ENCODE measurements at places on chromosomes 2 and 18.

GRCh38 chr2:232361646-232362045 is 16.9 kb upstream of the ALPP start:
- peak; percentile 45 for DNase-seq

- DNase-seq, result no peak
These were observed 304.8 kb downstream of the PDE11A start for GRCh38 chr2:177767768-177768167.

DNA sequence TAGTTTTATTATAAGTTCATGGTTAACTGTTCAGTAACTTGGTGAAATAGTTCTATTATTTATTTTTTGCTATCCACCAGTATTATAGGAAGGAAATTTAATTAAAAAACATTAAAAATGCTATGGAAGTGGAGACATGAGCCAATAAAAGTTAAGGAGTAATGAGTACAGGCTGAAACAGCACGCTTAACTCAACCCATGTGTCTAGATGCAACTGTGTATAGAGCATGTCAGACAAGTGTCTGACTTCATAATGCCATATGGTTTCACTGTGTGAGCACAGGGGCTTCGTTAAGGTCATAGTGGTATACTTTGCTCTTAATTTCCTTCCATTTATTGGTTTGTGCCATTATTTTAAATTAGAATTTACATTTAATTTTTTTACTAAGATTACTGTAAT is 566.8 kb upstream of the NRP2 start:
- no peak for DNase-seq

- no peak for DNase-seq
These were observed 93.4 kb upstream of the ZBTB14 start for GRCh38 chr18:5388896-5389295.

- DNase-seq, result no peak
These were observed 85.4 kb upstream of the EML6 start for GRCh38 chr2:54638103-54638502.

DNA sequence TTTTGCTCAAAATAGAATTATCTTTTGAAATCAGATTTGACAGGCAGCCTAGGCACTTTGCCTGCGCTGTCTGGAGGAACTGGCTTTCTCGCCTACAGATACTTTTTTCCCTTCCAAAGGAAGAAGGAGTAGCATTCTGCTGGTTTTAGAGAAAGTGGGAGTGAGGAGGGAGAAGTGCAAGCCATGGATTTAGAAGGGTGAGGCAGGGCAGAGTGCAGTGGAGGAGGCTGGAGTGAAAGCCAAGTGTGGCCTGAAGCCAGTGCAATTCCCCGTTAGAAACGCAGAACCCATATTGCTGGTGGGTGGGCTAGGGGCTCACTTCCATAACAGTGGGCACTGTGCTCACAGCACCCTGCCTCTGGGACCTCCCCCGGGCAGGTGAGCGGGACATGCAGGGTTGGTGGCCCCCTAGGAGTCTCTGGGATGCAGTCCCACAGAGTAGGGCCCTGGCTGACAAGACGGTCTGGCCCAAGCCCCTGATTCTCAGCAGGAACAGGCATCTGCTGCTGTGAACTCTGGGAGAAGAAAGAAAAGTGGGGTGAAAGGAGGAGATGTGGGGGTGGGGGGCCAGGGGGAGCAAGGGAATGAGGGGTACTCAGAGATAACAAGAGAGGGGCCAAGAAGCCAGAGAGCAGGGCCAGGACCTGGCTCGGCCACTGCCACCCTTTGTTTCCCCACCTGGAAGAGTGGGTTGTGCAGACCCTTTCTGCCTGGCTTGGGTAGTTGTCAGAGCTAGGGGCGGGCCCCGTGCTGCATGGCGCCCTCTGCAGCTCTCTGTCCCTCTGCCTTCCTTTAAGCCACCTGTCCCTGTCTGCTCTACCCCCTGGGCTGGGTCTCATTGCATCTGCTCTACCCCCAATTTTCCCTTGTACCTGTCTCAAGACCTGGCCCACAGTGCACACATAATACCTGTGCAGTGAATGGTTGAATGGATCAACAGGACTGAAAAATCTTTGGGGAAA is 273.5 kb upstream of the HS6ST1 start:
- no peak for DNase-seq

DNA sequence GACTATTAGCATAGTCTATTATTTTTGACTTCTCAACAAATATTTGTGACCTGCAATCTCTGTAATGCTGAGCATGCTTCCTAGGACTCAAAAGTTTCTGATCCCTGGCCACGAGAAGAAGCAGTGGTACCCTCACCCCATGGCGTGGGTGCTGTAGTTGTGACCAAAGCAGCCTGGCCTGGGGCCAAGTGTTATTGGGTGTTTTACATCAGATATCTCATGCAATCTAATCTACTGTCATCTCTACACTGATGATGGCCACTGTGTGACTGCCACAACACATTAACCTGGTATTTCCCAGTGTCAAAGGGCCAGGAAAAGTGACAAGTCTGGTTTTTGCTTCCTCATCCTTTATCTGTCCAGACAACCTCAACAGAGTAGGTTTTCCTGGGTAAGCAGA is 80.8 kb upstream of the WIPF1 start:
- no peak for DNase-seq

- peak; percentile 35 for DNase-seq
These were observed 124.5 kb downstream of the DCDC2C start for GRCh38 chr2:3827673-3828575.

DNA sequence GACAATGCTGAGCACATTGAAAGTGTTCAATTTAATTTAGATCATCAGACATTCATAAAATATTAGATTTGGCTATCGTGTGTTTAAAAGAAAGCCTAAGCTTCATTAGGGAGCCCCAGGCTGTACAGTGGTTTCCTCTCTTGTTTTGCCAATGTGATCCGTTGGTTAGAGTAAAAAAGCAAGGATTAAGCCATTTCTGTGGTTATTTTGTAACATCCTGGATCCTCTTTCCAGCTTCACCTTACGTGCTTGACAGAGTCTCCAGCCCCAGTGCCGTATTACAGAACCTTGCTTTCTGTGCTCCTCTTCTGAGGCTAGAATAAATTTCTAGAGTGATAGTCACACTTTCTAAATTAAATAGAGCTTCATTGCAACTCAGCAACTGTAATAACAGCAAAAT is 289.3 kb upstream of the LINC00305 start:
- DNase-seq, result no peak

- peak; percentile 45 for DNase-seq
These were observed 8.9 kb upstream of the SKOR2 start for GRCh38 chr18:47260120-47260923.

- peak; percentile 70 for DNase-seq
These were observed 515.6 kb upstream of the NRP2 start for GRCh38 chr2:205166745-205167144.

GRCh38 chr2:196563876-196564275 is 75.6 kb upstream of the CCDC150 start:
- no peak for DNase-seq

- DNase-seq, result peak; percentile 99
These were observed 91.6 kb downstream of the ASB1 start for GRCh38 chr2:238518172-238518820.

- DNase-seq, result peak; percentile 70
These were observed 68.0 kb upstream of the PSME4 start for GRCh38 chr2:54038835-54039234.

DNA sequence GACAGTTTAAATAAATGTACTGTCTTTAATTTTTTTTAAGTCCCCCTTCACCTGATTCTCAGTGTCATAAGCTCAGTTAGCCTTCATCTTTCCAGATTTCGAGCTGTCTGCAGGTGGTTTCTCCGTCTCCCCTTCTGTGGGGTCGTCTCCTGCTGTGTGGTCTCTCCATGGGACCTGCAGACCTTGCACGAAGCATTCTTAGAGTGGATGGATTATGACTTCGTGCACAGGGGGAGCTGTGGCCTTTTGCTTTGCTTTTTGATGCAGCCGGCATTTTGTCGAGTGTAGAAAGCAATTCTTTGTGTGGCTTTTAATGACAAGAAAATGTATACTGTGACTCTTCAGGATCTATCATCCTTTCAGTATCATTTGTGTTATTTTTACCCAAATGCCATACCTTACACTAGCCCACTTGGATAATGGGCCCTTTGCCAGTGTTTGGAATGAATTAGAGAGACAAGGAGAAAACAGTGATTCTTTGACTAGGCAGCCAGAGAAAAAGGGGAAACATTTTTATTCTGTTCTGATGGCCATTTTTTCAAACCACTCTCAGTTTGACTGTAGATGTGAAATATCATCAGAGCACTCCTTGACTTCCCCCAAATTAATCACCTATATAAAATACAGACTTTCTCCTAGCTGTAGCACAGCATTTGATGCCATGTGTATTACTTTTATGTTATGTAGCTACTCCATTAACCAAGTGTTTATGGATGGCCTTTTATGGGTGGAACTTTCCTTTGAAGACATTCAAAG is 54.3 kb downstream of the ITGA6 start:
- DNase-seq, result no peak

DNA sequence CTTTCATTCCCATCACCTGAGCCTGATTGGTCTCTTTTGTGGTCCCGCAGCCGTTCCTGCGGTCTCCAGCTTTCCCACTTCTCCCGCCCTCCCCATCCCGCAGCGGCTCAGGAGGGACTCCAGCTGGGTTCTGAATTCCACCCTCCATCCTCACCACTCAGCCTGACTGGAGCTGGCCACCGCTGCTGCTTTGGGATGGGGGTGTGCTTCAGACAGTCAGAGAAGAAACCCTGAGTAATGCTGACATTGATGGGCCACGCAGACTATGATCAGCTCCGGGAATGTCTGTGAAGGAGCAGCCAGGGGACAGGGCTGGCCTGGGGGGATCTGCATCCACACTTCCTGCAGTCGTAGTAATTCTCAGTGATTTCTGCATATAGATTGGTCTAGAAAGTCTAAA is 45.9 kb upstream of the TXNDC2 start:
- DNase-seq, result no peak

- DNase-seq, result no peak
These were observed 67.8 kb downstream of the SRBD1 start for GRCh38 chr2:45543257-45543656.

- DNase-seq, result no peak
These were observed 32.2 kb downstream of the GPR75 start for GRCh38 chr2:53827398-53828175.

GRCh38 chr18:41543815-41544214 is 411.2 kb upstream of the PIK3C3 start:
- no peak for DNase-seq

DNA sequence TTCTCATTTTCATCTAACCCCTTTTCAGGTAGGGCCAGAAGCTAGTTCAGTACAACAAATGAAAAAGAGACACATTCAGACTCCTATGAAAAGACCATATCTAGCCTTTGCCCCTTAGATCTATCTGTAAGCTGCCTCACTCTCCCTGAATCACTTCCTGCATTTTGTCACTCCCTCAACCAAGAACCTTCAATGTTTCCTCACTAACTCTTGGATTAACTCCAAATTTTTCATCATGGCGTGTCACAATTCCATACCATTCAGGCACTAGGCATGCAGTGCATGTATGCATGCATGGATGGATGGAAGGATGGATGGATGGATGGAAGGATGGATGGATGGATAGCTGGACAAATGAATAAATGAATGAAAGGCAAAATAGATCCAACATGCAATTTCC is 356.9 kb downstream of the TNS1 start:
- DNase-seq, result peak; percentile 49

- no peak for DNase-seq
These were observed 41.0 kb downstream of the KIDINS220 start for GRCh38 chr2:8796315-8796848.

DNA sequence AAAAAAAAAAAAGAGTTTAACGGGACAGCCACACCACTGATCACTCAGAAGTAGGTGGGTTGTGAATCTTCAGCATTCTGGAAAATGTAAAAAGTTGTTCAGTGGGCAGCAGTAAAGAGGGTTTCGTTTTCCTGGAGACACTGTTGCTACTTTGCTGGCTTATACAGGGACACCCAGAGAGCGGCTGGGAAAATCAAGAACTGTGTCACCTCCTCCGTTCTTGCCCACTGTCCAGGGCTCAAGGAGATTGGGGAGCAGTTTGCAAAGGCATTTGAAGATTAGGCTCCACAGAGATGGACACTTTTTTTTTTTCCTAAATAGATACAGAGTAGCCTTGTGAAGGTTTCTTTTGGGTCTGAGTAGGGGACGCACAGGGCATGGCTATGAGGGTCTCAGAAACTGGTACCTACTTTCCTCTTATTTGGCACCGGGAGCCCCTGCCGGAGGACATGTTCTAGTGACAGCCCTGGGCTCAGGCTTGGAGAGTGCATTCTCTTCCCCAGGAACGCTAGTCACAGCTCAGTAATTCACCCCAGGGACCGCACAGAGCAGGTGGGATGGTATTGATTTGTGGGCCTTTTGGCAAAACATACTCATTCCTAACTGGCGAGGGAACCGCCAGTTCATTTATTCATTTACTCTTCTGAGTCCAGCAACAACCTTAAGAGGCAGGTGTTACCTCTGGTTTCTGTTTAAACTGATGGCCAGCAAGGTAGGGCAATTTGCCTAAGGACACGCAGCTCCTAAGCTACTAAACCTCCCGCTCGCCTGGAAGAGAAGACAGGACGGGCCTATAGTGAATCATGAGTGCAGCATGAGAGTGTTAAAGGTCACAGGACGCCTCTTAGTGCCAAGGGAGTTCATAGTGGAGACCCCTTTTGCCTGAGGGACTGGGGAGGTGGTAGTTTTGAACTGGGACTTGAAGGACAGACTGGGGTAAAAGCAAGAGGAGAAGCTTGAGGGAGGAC is 53.1 kb downstream of the HPCAL1 start:
- no peak for DNase-seq

GRCh38 chr18:44590956-44591670 is 89.6 kb upstream of the SETBP1 start:
- no peak for DNase-seq

DNA sequence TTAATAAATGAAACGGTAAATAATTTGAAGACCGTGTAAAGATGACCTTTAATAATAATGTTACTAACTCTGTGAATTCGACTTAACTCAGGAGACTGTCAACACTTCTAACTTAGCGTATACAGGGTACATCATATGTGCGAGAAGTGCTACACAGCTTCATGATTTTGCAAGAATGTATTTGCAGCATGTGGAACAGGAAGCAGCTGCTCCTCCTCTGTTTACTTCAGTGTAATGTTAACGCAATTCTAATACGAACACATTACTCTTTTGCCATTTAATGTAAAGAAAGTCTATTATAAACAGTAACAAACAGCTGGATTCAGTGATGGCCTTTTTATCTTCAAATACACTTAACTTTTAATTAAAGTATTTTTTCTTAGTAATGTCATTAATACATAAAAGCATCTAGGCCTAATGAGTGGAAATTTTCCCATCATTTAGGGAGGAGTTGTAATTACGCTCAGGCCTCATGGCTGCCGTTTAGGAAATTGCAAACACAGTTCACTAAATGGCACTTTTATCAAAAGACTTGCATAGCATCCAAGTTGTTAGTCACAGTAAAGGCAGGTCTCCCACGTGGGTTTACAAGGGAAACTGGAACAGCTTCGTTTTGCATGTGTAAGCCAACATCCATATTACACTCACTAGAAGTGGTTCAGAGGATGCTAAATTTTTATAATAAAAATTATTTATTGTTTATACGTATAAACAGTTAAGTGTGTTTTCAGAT is 635.7 kb downstream of the FBXO15 start:
- peak; percentile 58 for DNase-seq

DNA sequence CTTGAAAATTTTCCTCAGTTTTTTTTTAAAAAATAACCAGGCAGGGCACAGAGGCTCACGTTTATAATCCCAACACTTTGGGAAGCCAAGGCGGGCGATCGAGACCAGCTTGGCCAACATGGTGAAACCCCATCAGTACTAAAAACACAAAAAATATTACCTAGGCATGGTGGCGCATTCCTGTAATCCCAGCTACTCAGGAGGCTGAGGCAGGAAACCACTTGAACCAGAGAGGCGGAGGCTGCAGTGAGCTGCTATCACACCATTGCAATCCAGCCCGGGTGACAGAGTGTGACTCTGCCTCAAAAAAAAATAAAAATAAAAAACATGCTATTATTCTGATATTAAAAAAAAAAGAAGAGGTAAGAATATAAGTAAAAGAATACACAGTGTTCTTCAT is 191.0 kb downstream of the ZEB2 start:
- DNase-seq, result no peak
